Natural killer cell (primary cell): ENCODE measurements at places on chromosomes 3 and 15.
A peak's percentile ranks its signal among the peaks of the same experiment; 100 is the strongest.

- H3K36me3 ChIP-seq: no peaks in the 10 kb centered on the region
- H3K4me1 ChIP-seq: no peaks in the 10 kb centered on the region
- no peak for DNase-seq
- no peak overlapping the region for H3K27ac ChIP-seq
Measured at GRCh38 chr15:96716478-96716877, 386.0 kb downstream of the NR2F2 start.

DNA sequence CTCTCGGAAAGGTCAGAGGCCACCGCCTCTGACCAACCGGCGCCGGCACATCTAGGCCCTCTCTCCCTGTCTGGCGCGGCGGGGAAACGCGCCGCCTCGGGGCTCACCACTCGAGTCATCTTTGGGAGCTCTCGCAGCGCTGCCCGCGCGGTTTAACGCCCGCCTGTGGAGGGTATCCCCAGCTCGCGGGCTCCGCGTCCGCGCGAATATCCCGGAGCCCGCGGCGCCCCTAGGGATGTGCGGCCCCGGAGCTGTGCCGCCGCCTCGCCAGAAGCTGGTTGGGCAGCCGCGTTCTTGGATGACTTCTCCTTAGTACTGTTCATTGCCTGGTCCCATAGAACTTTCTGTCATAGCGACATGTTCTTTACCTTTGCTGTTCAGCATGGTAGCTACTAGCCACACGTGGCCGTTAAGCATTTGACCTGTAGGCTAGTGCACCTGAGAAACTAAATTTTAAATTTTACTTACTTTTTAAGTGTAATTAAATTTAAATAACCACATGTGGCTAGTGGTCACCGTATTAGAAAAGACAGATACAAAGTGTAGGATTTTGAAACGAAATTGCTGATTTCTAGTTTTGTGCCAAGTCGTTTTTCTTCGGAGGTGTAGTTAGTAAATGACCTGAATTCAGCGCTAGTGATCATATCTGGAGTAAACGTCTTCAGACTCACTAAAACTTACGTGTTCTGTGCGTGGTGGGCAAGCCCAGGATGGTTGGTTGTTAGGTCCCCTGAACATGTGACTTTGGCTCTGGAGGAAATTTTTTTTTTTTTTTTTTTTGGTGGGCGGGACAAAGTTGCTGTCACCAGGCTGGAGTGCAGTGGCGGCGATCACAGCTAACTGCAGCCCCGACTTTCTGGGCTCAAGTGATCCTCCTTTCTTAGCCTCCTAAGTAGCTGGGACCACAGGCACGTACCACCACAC lies 835 bp downstream of the ARIH2 start:
- peak overlapping the region; percentile 69 for H3K4me3 ChIP-seq
- H3K36me3 ChIP-seq: peaks cover 22% of the 10 kb centered on the region
- no peaks in the 10 kb centered on the region for H3K27me3 ChIP-seq
- peaks cover 32% of the 10 kb centered on the region for H3K4me1 ChIP-seq
- peak overlapping the region; percentile 93 for H3K27ac ChIP-seq

DNA sequence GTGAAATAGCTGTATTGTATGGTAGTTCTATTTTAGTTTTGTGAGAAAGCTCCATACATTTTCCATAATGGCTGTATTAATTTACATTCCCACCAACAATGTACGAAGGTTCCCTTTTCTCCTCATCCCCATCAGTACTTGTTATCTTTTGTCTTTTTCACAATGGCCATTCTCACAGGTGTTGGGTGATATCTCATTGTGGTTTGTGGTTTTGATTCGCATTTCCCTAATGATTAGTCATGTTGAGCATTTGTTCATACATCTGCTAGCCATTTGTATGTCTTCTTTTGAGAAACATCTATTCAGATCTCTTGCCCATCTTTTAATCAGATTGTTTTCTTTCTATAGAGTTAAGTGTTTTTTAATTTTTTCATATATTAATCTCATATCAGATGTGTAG lies 931.9 kb downstream of the IGSF11 start:
- H3K27me3 ChIP-seq: no peaks in the 10 kb centered on the region
- no peak overlapping the region for H3K27ac ChIP-seq
- H3K36me3 ChIP-seq: no peaks in the 10 kb centered on the region
- DNase-seq: no peak
- H3K4me3 ChIP-seq: no peak overlapping the region

DNA sequence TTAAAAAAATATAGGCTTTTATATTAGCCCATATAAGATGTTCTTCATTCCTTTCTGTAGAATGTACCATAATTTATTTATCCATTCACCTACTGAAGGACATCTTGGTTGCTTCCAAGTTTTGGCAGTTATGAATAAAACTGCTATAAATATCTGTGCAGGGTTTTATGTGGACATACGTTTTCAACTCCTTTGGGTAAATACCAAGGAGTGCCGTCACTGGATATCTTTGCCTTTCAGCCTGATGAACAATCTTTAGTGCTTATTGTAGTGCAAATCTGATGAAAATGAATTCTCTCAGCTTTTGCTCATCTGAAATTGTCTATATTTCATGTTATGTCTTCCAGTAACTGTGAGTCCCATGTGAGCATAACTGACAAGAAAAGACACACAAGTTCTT lies 26.6 kb upstream of the BLM start:
- H3K4me3 ChIP-seq: no peak overlapping the region
- no peak overlapping the region for H3K27ac ChIP-seq
- H3K36me3 ChIP-seq: no peaks in the 10 kb centered on the region
- H3K27me3 ChIP-seq: no peaks in the 10 kb centered on the region
- no peaks in the 10 kb centered on the region for H3K4me1 ChIP-seq

DNA sequence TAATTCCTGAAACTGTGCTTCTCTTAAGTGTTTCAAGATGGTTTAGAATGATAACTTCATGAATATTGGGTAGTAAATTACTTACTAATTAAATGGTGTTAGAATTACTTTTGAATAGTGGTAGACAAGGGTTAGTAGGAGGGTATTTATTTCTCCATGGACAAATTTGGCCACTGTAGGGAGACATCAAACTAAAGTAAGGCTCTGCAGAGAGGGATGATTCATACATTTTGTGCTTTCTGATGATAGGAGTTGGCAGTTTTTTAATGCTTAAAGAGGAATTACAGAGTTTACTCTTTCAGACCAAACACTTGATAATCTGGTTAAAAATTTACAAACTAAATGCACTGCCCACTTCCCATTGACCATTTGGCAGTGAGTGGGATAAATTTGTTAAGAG lies 127.6 kb downstream of the NAALADL2 start:
- no peak for DNase-seq
- H3K4me1 ChIP-seq: no peaks in the 10 kb centered on the region
- no peaks in the 10 kb centered on the region for H3K36me3 ChIP-seq
- H3K4me3 ChIP-seq: no peak overlapping the region
- H3K27ac ChIP-seq: no peak overlapping the region
